ENCODE measurements at places on chromosomes 7 and 10. TPM values are rescaled to one million over a fixed set of nuclear protein-coding genes. Genes with fewer than 3 reads are reported as not detected.

Gene PGAM2
- total RNA-seq = 0.26 TPM

Gene PDCD4
- total RNA-seq = 85.8 TPM

Gene RNF32
- total RNA-seq = 3.2 TPM

Gene EIF4EBP2
- 52.6 TPM for total RNA-seq

Gene CDK1
- 5.2 TPM for total RNA-seq

Gene DRGX
- total RNA-seq = not detected

Gene HSPA12A
- 8.4 TPM for total RNA-seq

All from pericardium fibroblast (primary cell).